Right forelimb (tissue), 1 donor: ENCODE measurements at places on chromosomes 13 and 19.

GRCh38 chr19:7856679-7857663, 17.2 kb downstream of the PRR36 start:
- no peak for DNase-seq

DNA sequence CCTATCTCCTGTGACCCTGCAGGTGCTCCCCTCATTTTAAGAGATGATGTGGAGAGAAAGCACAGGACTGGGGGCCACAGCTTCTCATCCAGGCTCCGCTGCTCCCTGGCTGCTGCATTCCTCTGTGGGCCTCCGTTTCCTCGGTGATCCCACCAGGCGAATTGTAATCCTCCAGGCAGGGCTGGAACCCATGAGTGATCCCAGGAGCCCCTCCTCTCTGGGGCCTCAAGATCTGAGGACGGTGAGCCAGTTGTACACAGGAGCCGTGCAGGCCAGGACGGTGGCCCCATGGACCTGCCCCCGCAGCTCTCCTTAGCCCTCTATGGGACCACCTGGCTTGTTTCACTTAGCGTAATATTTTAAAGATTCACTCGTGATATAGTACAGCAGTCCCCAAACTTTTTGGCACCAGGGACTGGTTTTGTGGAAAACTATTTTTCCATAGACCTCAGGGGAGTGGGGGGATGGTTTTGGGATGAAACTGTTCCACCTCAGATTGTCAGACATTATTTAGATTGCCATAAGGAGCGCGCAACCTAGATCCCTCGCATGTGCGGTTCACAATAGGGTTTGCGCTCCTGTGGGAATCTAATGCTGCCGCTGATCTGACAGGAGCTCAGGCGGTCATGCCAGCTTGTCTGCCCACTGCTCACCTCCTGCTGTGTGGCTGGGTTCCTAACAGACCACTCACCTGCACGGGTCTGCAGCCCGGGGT, 5.6 kb downstream of the FFAR3 start:
- DNase-seq, result no peak

GRCh38 chr13:20901668-20902437, 693 bp downstream of the XPO4 start:
- DNase-seq, result no peak

GRCh38 chr19:54391589-54392061, 23.6 kb upstream of the TTYH1 start:
- no peak for DNase-seq

DNA sequence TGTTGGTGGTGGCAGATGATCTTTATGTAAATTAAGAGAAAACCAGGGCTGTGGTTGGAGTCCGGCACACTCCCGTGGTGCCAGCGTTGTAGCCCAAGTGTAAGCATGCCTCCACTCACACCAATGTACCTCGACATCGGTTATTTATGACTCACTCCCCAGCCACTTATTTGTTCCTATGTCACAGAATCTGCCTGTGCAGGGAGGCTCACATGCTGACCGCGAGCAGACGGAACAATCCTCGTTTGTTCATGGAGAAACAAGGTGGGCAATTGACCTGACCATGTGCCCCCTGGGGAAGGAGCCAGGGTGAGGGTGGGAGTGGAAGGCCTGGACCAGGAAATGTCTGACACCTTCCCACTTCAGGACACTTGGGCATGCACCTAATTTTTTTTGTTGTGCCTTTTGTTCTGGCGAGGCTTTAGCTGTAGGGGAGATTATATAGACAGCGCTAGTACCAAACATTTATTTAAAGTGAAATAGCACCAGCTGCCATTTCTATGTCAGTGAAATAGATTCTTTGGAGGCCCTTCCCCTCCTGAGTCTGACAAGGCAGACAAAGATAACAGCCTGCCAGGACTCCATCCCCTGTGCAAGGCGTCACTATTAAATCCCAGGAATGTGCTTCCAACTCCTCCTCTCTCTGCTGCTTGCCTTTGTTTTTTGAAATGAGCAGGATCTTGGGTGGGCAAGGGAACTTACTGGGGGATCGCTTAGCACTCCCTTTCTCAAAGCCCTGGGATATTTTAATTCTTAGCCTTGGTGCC, 394.2 kb downstream of the FGF9 start:
- no peak for DNase-seq

DNA sequence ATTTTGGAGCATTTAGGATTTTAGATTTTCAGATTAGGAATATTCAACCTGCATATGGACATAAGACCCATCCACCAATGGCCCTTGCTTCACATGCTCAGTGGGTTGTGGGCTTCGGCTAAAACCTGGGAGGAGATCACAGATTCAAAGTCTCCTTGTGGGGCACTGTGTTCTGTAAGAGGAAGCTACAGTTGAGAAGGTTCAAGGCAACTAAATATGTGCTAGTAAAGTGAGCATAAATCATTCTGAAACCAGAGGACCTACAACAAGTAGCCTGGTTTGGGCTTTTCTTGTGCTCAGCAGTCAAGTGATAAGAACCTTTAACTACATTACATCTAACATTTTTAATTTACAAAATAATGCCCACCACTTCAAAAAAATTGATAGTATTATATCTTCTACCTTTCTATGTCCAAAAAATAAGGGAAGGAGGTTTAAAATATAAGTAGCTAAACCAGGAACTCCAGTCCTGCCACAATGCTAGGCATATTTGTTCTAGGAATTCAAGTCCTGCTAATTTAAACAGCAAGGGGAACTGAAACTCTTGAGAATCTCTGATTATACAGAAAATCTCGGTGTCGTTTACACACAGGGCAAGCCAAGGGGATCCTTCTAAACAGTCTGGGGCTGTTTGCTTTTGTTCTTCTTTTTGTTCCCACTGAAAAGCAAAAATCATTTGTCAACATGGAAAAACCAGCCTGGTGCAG, 36.6 kb downstream of the FOXO1 start:
- DNase-seq, result no peak

GRCh38 chr13:63345835-63346234, 1930.2 kb upstream of the PCDH20 start:
- no peak for DNase-seq

GRCh38 chr13:24905242-24905641, 141.3 kb downstream of the RNF17 start:
- no peak for DNase-seq

- DNase-seq, result no peak
Measured at GRCh38 chr19:17671906-17672305, 16.2 kb downstream of the UNC13A start.

DNA sequence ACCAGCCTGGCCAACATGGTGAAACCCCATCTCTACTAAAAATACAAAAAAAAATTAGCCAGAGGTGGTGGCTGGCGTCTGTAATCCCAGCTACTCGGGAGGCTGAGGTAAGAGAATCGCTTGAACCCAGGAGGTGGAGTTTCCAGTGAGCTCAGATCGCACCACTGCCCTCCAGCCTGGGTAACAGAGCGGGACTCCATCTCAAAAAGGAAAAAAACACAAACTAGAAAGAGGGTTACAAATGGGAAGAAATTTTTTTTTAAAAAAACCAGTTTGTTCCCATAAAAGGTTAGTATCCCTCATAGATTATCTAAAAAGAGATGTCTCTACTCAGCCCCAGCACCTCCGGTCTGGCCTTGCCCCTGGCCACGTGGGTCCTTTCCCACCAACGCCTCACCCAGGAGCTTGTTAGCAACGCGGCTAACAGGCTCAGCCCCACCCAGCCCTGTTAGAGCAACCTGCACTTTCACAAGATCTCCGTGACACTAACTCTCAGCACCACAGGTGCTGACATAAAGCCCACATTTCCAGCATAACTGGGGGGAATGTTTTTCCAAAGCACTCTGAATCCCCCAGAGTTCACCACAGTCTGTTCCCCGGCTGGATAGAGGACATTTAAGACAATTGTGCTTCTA, 4.3 kb downstream of the DMKN start:
- no peak for DNase-seq

GRCh38 chr13:32314271-32315237, 609 bp downstream of the ZAR1L start:
- DNase-seq, result no peak

GRCh38 chr19:30088567-30088966, 146.5 kb downstream of the URI1 start:
- no peak for DNase-seq

DNA sequence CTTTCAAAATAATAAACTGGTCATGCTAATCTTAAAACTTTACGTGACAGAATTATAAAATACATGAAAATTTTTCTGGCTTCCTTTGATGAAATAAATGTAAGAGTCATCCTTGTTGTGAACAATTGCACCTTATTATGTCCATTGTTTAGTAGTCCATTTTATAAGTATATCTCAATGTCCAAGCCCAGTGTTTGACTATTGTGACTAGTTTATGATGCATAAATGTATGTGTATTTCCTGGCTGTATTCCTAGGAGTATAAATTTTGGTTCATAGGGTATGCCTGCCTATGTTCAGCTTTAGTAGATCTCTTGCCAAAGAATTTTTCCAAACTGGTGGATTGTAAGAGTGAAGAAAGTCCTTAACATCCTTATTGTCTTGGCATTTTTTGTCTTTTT, 2895.5 kb upstream of the PCDH20 start:
- no peak for DNase-seq

- DNase-seq, result no peak
Measured at GRCh38 chr13:47503475-47503874, 497.6 kb downstream of the SUCLA2 start.

DNA sequence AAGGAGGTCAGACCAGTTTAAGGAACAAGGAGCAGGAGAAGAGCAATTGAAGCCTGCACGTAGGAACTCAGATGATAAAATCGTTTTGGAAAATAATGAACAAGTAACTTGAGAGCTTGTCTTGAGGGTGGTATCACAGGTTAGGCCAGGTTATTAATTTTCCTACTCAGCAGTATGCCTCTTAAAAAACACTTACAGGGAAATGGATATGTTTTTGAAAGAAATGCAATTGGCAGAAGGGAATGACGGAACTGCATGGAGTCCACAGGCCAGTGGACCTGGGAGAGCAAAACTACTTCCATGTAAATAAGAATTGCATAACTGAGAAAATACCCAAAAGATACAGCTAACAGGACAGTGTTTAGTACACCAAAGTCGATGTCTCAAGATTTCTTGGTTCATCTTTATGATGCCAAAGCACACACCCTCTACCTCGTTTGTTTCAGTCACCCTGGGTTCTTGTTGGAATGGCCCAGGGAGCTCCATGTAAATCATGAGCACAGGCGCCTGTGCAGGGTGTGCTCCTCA, 35.2 kb downstream of the MBNL2 start:
- no peak for DNase-seq
